ENCODE measurements at places on chromosomes 3 and 15. TPM values are rescaled to one million over a fixed set of nuclear protein-coding genes. Genes with fewer than 3 reads are reported as not detected.

IGDCC3 gene
- 0.13 TPM for total RNA-seq

- ATAC-seq, result no peak
Observed at GRCh38 chr15:42226648-42227047, 18.5 kb upstream of the VPS39 start.

TNNC1 gene
- total RNA-seq, result 1.9 TPM

GRCh38 chr3:25982756-25983155 is 192.9 kb downstream of the OXSM start:
- ATAC-seq, result no peak

DNA sequence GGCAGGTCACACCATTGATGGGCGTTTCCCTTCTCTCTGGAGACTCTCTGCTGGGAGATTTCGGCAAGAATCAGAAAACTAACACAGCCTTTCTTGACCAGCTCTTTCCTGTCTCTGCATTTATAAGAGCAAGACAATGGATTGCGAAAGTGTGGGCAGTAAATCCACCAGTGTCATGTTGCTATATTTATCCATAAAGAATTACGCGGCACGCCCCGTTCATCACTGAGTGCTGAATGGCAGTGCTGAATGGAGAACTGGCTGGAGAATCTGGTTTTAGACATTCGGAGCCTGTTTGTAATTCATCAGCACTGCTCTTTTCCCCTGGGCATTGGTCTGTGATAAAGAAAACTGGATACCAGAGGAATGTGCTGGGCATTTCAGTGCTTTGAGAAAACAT is 2.0 kb upstream of the CEMIP start:
- no peak for ATAC-seq

DNA sequence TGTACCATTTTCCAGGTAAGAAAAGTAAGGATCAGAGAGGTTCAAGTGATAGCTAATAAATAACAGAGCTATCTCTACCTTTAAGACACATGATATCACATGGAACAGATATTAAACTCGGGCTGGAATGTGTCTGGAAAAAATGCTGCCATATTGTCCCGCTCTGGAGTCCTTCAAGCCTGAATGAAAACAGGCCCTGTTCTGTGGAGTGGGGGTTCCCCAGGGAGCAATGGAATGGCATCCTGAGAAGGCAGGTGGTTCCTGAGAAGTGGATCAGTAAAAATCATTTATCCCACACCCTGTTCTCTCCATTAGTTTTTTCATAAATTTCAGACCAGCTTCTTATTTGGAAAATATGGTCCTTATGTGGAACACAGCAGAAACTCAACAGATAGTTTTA is 57.3 kb upstream of the PRTG start:
- ATAC-seq, result no peak

GRCh38 chr3:53235545-53235944 is 20.3 kb downstream of the TKT start:
- no peak for ATAC-seq

DNA sequence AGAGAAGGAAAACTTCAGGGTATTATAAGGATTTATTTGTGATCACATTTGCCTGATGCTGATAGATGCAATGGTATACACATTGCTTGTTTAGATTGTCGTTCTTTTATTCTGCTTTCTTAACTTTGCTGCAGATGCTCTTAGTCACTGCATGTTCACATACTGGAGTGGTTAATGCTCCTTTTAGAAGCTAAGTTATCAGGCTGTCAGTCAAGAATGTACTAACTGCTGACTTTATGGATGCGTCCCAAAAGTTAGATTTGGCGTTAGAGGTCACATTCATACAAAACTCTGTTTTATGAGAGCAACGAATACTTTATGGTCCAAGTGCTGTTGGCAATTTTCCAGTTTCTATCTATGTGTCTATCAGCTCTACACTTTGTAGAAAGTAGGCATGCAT is 160.7 kb downstream of the BBX start:
- ATAC-seq, result no peak

GRCh38 chr3:37897763-37898162 is 36.1 kb downstream of the CTDSPL start:
- no peak for ATAC-seq

- no peak for ATAC-seq
Observed at GRCh38 chr3:60024400-60024799, 974.6 kb upstream of the CFAP20DC start.

DNA sequence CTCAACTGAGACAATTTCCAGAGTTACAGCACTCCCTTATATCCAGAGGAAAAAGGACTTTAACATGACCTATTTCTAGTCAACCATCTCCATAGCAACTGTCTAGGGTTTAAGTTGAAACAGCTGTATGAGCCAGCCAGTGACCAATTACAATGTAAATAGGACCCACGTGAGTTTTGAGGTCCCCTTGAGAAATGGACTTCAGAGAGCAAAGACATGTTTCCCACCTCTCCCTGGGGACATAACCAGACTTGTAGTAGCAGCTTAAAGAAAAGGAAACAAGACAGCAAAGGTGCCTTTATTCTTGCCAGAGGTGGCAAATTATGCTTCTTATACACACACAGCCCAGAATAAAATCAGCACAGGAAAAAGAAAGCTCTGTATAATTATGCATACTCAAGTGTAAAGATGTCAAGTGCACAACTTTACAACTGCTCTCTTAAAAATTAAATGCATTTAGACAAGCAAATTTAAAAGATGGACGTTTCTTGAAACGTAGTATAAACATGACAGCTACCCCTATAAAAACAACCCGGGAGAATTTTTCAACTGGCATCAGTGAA is 40.2 kb downstream of the SUMF1 start:
- no peak for ATAC-seq

GRCh38 chr3:71927505-71928066 is 142.6 kb upstream of the PROK2 start:
- no peak for ATAC-seq

POLR2M gene
- total RNA-seq, result 58.8 TPM

- ATAC-seq, result no peak
Observed at GRCh38 chr3:166713787-166714186, 666.3 kb downstream of the ZBBX start.

GRCh38 chr3:101629219-101629618 is 47.7 kb downstream of the ZBTB11 start:
- ATAC-seq, result no peak

GRCh38 chr15:91384189-91384730 is 284.2 kb downstream of the SV2B start:
- no peak for ATAC-seq

GRCh38 chr3:157618075-157618760 is 115.0 kb upstream of the VEPH1 start:
- ATAC-seq, result no peak
